ENCODE measurements at places on chromosomes 7 and 10.

DNA sequence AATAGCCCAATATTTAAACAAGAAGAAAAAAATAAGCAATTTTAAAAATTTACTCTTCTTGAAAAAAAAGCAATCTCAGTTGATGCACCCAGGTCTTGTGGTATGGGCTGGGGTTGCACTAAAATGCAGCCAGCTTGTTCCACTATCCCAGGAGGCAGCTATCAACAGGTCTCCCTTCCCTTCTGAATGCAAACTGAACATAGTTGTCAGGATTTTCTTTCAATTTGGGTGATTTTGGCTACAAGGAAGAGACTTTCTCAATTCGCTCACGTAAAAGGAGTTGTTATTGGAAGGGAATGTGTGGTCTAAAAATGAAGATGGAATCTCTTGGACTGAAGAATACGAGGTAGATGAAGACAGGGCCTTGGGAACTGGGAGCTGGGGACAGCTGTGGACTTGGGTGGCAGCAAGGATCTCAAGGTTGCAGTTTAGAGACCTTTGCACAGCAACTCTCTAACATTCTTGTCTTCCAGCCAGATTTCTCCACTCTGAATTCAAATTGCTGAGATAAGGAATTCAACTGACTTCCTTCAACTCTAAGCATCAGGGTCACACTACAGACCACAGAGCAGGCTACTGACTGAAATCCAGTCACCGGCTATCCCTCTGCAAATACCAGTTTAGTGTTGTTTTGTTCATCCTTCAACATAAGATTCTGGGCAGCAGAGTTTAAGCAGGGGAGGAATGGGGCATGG lies 3.1 kb upstream of the TMEM26 start:
- DNase-seq = peak; percentile 25

DNA sequence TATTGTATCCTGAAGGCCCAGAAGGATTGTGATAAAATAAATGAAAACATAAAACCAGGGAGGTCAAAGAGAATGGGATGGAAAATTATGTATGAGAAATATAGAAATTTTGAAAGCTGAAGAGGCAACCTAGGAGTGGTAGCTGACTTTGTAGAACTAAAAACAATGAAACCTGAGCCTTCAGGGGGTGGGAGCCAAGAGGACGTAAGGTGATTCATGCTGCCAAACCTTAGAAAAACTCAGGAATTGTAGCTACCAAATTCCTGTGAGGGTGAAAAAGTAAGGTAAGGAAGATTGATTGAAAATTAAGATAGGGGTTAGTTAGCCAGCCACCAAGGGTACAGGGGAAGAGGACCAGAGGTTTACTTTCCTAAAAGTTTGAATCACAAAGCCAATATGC lies 213.2 kb downstream of the KCND2 start:
- no peak for DNase-seq

GRCh38 chr10:7667262-7668141 lies 736 bp upstream of the ITIH5 start:
- no peak for DNase-seq

DNA sequence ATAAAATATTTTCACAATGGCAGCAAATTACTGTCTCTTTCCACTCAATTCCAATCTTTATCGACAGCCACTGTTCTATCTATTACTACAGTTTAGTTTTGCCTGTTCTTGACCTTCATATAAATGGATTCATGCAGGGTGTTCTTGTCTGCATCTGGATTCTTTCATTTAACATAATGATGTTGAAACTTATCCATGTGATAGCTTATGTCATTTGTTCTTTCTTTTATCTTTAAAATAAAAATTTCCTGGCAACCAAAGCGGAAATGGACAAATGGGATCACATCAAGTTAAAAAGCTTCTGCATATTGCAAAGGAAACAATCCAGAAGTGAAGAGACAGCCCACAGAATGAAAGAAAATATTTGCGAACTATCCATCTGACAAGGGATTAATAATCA lies 20.5 kb upstream of the DMTF1 start:
- DNase-seq = no peak

DNA sequence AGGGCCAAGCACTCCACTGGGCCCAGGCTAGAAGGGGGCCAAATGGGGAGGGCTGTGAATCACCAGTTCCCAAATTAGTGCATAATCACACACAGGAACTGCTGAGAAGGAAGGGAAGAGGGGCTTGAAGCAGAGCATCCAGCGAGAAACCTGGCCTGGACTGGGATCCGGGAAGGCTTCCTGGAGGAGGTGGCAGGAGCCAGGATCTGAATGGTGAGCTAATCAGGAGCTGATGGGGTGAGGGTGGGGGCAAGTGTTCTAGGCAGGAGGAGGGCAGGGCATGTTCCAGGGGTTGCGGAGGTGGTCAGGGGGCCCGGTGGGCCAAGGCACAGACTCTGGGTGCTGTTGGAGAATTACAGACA lies 12.6 kb downstream of the PWWP2B start:
- DNase-seq = no peak

GRCh38 chr7:148211740-148212151 lies 378.8 kb upstream of the C7orf33 start:
- DNase-seq = no peak

DNA sequence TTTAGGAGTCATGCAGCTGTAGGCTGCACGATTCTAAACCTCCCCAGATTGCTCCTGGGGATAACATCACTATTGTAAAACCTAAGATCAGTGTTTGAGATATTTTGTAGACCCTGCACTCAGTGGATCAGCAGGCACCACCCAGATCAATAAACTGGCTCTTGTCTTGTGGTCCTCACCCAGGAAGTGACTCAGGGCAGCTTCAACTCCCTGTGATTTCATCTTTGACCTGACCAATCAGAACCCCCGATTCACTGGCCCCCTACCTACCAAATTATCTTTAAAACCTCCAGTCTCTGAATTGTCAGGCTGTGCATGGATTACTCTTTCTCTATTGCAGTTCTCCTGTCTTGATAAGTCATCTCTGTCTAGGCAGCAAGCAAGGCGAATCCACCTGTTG lies 25.7 kb downstream of the ARL5B start:
- no peak for DNase-seq

DNA sequence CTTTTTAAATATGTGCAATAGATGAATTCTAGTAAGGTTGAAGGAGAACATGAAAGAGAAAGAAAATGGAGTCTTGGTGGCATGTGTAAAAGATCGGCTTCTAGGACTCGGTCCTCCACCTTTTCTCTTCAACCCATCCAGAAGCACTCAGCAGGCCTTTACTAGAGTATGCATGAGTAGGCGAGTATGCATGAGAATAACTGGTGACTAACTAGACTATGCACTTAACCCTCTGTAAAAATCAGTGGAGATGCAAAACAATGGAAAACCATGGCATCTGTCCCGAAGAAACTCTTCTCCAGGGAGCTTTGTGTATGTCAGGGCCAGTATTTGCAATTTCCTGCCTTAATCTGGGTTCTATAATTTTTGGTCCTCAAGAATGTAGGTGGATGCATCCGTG lies 40.0 kb upstream of the GRB10 start:
- no peak for DNase-seq
